AG04450 (cell line): ENCODE measurements at places on chromosomes 1 and 21. TPM values are rescaled to one million over a fixed set of nuclear protein-coding genes. Genes with fewer than 3 reads are reported as not detected.

- no peak for DNase-seq
These were observed 2.7 kb upstream of the KIF21B start for GRCh38 chr1:201026234-201026633.

DNA sequence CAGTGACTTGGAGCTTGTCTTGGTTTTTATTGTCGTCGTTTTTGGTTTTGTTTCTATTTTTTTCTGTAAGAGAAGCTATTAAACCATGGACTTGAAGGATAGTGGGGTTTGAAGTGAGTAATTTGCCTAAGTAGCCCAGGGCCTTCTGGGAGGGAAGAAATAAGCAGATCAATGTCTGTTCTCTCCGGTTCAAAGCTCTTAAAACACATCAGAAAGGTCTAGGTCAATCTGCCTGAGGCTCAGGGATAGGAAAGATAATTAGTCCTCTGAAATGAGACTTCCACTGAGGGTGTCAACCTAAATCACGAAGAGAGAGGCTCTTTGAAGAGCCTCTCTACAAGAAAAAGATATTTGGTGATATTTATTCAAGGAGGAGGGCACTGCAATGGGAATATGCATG is 178.0 kb downstream of the MATN1 start:
- no peak for DNase-seq

Gene KCNJ15
- 0.07 and 0.22 TPM in 2 replicates for polyA plus RNA-seq

Gene MARK1
- not detected in 2 replicates for polyA plus RNA-seq

GRCh38 chr1:94669198-94669597 is 127.6 kb upstream of the F3 start:
- DNase-seq, result no peak

Gene SPOCD1
- 78.8 and 98.5 TPM in 2 replicates for polyA plus RNA-seq

DNA sequence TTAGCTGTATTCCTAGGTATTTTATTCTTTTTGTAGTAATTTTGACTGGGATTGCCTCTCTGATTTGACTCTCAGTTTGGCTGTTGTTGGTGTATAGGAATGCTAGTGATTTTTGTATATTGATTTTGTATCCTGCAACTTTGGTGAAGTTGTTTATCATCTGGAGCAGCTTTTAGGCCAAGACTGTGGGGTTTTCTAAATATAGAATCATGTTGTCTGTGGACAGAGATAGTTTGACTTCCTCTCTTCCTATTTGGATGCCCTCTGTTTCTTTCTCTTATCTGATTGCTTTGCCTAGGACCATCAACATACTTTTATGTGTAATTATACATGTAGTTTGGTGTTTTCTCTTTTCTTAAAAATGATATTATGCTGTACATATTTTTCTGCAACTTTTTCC is 27.2 kb downstream of the CD46 start:
- DNase-seq, result no peak
